D341Med (cell line): ENCODE measurements at places on chromosomes 2 and 18.

DNA sequence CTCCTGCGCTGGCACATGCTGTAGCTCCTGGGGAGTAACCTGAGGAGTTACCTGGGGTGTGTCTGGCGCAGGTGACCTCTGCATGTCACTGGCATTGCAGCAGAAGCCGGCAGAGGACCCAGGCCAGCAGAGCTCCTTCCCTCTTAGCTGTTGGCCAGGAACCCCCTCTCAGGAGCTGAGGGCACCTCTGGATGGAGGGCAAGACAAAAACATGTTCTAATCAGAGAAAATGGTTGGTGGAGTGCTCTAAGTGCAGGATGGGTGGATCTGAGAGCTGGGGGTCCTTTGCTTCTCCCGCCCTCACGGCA is 44.9 kb upstream of the SNTG2 start:
- DNase-seq: no peak

DNA sequence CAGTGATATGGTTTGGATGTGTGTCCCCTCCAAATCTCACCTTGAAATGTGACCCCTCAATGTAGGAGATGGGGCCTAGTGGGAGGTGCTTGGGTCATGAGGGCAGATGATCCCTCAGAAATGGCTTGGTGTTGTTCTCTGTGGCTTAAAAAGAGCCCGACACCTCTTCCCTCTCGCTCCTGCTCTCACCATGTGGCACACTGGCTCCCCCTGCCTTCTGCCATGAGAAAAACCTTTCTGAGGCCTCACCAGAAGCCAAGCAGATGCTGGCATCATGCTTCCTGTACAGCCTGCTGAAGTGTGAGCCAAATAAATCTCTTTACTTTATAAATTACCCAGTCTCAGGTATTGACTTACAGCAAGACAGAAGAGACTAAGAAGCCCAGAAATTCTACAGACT is 357.1 kb downstream of the NRXN1 start:
- DNase-seq: no peak

- DNase-seq: no peak
Observed at GRCh38 chr2:147614979-147615470, 229.8 kb upstream of the ACVR2A start.

DNA sequence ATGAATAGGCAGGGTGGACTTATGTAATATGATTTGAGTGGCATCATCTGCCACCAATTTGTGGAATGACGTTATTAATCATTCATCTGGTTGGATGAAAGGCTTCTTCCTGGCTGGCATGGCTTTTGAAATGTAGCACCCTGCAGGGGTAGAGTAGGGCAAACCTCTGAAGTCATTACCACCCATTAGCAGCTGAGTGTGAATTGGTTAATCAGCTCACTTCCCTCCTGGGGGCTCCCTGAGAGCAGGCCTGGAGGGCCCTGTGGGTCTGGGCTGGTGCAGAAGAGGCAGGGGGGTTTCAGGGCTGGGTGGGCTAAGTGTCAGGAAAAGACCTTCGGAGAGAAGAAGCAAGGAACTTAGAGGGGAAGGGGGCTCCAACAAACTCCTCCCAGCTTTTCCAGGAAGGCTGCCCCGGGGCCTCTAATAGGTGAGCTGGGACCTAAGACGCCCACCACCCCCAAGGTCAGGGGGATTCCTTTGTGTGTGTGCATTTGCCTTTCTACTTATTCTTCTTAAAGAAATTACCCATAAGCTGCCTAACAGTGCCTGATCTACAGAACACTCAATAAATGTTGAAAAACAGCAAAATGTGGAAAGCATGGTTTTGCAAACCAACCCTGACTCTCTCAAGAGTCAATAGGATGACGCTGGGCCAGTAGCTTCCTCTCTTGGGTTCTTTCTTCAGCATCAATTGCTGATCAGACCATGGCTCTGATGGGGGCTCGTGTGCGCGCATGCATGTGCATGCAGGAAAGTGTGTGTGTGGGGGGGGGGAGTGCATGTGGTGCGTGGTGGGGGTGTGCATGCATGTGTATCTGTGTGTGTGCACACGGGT is 49.7 kb upstream of the ZNF516 start:
- DNase-seq: no peak

GRCh38 chr2:237691029-237691907 is 63.9 kb downstream of the LRRFIP1 start:
- DNase-seq: no peak

DNA sequence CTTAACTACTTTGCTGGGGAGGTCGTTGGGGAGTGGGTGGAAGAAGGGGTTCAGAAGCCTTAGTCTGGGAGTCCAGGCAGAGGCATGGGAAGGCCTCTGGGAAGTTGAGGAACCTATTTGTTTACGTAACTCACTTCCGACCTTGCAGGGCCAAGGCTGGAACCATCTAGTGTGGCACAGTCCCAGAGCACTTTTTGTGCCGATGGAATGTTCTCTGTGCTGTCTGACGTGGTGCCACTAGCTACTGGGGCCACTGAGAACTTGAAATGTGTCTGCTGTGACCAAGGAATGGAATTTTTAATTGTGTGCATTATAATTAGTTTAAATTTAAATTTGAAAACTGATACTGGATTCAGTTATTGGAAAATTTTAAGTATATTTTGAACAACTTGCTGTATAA is 139.7 kb downstream of the FAM161A start:
- DNase-seq: no peak

DNA sequence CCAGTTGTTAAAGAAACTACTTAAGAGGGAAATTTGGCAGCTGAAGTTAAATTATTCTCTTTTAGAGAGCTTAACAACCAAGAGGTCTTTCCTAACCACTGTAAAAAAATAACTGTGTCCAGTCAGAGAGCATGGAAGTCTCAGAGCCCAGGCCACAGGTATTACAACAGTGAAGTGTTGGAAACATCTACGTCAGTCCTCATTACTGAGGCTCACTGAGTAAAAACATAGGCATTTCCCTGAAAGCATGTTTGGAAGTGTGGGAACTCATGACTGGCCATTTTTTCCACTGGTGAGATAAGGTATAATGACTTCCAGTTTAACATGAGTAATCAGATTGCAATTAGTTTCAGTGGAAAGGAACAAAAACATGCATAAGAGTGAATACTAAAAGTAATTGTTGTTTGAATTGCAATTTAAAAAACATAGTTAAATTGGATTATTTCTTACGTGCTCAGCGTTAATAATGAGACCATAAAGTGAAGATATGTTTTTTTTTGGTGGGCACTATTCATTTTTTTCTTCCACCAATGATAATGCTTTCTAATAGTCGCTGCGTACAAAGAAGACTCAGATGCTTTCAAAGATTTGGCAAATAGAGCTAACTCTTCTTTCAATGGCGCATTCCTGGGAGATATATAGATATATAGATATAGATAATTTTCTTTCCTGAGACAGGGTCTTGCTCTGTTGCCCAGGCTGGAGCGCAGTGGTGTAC is 60.8 kb downstream of the EFEMP1 start:
- DNase-seq: no peak

DNA sequence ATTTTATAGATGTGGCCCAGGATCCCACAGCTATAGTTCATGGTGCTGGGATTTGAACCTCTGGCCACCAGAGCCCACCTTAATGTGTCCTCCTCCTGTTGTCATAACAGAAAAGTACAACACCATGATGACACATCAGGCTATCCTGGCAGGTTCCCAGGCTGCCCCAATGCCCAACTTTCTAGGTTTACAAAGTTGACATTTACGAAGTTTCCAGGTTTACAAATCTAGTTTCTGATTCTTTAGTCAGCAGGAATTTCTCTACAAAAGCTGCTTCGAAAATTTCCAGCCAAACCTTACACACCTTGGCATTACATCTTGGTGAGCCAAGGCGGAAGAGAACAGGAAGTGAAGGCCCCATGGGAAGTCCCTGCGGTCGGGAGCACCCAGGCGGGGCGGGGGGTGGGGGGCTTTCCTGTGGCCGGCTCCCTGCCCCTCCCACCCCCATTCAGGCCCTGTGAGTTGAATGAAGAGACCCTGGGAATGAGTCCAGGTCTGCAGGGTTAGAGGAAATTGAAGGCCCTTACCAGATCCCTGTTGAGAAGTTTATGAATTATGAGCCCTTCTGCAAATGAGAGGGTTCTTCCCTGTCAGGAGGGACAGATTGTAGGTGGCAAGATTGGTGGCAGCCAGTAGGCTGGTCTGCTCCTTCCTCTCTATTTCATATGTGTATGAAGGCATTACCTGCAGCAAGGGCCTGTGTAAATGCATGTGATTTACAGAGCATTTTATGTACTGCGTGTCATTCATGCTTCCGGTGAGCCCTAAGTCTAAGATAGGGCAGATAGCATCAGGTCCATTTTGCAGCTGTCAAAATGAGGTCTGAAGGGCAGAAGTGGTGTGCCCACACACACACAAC is 11.1 kb upstream of the IL1RN start:
- DNase-seq: no peak

GRCh38 chr2:65731476-65731875 is 299.1 kb upstream of the SPRED2 start:
- no peak for DNase-seq

- DNase-seq: no peak
Observed at GRCh38 chr2:176334729-176335128, 65.5 kb downstream of the MTX2 start.
